ENCODE measurements at places on chromosomes 2 and 18.

DNA sequence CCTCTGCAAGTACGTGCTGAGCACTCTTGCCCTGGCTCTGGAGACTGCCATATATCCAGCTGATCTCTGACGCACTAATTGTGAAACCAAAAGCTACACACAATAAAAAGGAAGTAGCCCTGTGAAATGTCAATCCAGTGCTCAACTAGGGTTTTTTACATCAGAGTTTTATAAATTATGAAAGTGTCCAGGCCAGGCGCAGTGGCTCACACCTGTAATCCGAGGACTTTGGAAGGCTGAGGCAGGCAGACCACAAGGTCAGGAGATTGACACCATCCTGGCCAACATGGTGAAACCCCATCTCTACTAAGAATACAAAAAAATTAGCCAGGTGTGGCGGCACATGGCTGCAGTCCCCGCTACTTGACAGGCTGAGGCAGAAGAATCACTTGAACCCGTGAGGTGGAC lies 24.5 kb upstream of the PEX13 start:
- peak; percentile 61 for DNase-seq

- peak; percentile 40 for DNase-seq
These were observed 62.1 kb upstream of the MAPRE2 start for GRCh38 chr18:34978953-34979608.

GRCh38 chr18:5513947-5514346 lies 29.9 kb downstream of the EPB41L3 start:
- DNase-seq = no peak

DNA sequence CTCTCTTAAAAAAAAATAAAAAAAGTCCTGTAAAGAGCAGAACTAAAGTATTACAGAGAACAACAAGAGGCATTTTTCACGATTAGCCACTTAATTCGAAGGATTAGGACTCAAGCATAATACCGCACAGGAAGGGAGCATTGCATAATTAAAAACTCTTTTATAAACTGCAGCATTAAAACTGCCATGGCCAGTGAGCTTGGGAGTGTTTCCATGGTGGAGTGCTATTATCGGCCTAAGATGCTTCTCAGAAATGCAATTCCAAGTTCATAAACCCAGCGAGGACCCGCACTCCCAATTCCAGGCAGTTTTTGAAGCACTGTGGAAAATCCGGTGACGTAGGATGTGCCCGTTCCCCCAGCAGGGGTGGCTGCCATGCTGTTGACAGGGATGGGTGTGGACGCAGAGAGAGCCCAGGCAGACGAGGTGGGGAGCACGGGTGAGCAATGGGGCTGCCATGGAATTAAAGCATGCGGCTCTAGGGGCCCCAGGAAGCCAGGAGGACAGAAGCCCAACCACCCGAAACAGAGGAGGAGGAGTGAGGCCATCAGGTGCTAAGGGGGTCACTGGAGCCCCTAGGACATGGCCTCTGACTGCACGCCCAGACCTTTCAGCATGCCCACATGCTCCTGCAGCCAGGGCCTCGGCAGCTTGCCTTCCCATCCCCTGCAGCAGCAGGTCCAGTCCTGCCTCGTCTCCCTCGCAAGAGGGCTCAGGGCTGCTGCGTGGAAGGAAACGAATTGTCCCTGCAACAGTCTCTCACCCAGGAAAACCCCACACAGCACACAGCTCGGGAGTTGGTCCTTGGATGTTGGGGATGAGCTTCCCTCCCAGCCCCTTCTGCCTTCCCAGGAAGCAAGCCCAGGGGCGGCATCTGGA lies 233.4 kb downstream of the NDUFA10 start:
- no peak for DNase-seq
